CD8-positive, alpha-beta T cell (primary cell): ENCODE measurements at places on chromosomes 1 and 21.

GRCh38 chr1:200866521-200866920 lies 6.3 kb upstream of the GPR25 start:
- DNase-seq, result no peak

DNA sequence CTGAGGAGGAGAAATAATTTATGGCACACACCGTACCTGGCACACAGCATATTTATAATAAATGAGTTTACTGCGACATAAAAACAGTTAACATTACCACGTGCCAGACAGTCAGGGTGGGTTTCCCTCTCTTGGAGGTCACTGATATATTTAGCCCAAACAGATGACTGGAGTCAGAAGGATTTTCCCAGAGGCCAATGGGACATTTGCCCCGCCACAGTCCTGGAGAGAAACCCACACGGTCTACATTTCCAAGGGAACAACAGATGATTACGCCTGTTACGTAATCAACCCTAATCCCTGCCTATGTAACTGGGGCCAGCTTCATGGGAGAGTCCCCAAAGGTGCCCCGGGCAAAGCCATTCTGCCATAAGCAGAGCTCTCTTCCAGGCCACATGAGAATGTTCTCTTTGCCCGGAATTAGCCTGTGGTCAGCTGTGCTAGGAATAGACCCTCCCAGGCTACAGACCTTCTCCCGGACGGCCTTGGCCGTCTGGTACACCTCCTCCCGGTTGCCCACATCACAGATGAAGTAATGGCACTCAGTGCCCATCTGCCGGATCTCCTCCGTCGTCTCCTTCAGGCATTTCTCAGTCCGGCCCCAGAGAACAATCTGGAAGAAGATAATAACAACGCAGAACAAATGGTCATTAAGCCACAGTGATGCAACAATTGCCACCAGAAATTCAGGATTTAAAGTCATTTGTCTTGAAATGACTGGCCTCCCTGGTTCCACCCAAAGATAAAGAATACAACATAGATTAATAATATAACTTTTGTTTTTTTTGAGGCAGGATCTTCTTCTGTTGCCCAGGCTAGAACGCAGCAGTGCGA lies 37.7 kb downstream of the DHRS3 start:
- no peak for DNase-seq

DNA sequence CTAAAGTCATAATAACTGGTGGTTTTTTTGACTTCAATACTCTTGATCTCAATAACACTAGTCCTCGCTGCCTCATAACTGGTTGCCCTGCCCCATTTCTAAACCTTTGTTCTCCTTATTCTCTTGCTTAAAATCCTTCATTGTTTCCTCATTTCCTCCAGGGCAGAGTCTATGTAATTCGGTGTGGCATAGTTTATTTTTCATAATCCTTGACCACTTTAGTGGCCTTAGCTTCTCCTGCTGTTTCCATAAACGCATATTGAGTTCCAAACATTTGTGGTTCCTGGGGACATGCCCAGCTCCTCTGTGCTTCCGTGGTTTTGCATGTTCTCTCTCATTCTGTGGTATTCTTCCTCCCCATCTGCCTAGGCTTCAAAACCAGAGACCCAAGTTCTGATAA lies 19.0 kb upstream of the TLCD4 start:
- no peak for DNase-seq

DNA sequence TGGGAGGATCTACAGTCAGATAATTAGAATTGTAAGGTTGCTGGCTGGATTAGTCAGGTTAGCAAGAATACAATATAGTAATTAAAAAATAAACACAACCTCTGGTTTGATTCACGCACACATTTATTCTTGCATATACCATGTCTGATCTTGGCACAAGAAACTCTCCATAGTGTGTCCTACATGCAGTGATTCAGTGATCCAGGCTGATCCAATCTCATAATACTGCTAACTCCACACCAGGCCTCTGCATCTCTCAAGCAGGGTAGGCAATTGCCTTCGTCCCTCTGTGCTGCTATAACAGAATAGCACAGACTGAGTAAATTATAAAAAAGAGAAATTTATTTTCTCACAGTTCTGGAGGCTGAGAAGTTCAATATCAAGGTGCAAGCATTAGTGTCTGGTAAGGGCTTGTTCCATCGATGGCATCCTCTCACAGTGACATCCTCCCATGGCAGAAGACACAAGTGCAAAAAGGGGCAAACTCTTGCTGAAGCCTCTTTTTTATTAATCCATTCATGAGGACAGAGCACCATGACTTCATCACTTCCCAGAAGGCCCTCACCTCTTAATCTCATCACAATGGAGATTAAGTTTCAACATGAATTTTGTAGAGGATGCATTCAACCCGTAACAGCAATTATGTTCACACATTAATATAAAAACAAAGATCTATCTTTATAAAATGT lies 741.0 kb upstream of the NCAM2 start:
- DNase-seq, result no peak

- no peak for DNase-seq
Observed at GRCh38 chr1:18284805-18285537, 177.4 kb downstream of the IGSF21 start.

GRCh38 chr1:109979489-109980091 lies 5.0 kb upstream of the AHCYL1 start:
- DNase-seq, result no peak

DNA sequence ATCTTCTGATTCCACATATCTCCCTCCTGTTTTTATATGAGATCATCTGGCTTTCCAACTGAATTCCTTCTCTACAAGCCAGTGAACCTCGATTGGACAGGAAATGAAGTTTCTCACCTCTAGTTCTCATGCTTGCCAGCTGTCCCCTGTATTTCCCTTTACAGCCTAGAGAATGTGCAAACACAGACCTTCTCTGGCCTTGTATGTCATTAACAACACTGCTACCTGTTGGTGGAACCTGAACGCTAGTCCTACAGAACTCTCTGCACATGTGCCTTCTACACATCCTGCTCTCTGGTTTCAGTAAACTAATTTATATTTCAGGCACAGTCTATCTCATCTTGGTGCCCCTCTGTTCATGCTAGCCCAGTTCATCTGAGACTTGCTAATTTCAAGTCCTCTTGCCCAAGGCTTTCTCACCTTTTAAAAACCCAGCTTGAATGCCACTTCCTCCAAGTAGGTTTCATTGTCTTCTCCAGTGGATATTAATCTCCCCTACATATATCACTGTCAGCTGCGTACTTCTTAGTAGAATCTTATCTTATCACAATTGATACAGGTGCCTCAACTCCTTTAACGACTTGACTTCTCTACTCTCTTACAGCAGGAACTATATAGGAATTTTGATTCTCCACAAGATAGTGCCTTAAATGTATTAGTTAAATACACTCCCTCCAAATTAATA lies 549.9 kb downstream of the PLPP3 start:
- DNase-seq, result no peak

GRCh38 chr1:155254714-155255242 lies 505 bp downstream of the ENTREP3 start:
- DNase-seq, result no peak

DNA sequence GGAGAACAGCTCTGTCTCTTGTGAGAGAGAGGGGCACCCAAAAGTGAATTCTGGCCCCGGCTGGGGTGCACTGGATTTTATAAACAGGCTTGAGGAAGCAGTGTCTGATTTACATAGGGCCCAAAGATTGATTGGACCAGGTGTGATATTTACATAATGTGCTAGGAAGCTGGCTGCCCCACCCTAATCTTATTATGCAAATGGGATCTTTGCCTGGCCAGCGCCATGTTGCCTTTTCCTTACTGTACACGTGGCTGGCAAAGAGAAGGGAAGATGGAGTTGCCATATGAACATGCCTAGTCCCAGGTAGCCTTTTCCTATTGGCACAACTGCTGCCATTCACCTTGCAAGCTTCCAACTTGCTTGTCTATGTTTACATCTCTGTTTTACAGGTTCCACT lies 29.0 kb upstream of the CFHR4 start:
- no peak for DNase-seq

- no peak for DNase-seq
Observed at GRCh38 chr21:20108016-20108415, 890.2 kb upstream of the NCAM2 start.

GRCh38 chr1:14513111-14513510 lies 85.4 kb upstream of the KAZN start:
- no peak for DNase-seq

DNA sequence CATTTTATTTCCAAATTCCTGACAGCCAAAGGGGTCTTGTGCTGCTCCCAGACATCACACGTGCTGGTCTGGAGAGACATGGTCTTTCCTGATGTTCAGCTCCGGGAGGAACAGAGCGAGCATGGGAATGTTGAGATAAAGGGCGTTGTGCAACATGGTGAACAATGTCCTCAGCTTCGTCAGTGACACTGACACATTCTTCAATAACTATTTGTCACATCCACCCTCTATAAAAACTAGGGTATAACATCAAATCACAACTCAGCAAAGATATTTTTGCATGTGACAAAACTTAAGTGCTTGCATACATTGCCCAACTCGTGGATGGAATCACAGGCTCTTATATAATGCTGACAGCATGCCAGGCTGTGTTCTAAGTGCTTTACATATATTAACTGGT lies 42.4 kb upstream of the GRHL3 start:
- DNase-seq, result no peak

DNA sequence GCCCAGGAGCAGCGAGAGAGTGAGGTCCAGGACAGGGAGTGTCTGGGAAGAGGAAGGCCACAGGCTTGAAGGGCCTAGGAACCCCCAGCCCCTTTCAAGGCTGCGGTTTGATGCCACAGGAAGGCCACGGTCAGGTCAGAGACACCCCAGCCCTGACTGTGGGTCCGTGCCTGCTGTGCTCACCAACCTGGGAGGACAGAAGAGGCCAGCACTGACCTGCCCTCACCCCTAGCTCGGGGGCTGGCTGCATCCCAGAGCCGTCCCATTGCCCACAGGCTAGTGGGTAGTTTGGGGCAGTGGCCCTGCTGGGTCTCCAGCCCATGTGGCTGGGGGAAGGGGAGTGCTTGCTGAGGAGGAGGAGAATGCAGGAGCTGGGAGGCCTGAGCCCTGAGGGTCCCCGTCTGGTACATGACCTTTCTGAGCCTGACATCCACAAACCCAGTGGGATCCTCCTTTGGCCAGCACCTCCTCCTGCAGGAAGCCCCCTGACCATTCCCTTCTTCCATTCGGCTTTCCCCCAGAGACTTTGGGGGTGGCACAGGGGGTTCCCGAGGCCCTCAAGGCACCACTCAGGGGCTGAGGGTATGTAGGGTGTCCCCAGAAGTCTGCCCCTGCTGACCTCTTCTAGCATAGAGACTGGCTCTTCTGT lies 54.3 kb downstream of the WNT9A start:
- DNase-seq, result peak; percentile 1

- DNase-seq, result no peak
Observed at GRCh38 chr21:18622383-18622782, 218.8 kb upstream of the TMPRSS15 start.

GRCh38 chr1:14442669-14443068 lies 155.8 kb upstream of the KAZN start:
- no peak for DNase-seq

GRCh38 chr1:44030605-44031251 lies 534 bp downstream of the SLC6A9 start:
- DNase-seq, result peak; percentile 67

DNA sequence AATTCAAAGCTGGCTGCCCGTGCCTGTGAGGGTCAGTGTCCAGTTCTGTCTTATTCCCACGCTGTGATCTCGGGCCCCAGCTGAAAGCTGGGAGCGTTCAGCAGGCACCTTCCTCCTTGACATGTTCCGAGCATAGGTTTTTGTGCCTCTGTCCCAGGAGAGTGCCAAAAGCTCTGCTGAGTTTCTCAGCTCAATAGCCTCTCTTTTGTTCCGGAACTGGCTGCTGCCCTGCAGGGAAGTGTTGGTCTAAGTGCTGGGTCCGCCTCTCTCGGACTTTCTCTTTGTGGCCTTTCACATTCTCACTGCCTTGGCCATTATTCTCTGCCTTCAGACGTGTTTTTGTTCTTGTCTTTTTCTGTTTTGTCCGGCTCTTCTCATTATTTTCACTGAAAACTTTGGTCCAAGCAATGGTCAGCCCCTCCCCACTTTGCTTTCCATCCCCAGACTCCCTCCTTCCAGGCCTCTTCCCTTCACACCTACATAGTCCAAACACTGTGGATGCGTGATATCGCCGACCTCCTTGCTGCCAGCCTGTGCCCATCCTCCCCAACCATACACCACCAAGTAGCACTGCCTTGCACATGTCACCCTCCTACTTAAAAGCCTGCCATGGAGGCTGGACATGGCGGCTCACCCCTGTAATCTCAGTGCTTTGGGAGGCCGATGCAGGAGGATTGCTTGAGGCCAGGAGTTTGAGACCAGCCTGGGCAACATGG lies 233.8 kb downstream of the RHOU start:
- DNase-seq, result no peak

- no peak for DNase-seq
Observed at GRCh38 chr1:94927405-94928175, 680 bp upstream of the CNN3 start.

DNA sequence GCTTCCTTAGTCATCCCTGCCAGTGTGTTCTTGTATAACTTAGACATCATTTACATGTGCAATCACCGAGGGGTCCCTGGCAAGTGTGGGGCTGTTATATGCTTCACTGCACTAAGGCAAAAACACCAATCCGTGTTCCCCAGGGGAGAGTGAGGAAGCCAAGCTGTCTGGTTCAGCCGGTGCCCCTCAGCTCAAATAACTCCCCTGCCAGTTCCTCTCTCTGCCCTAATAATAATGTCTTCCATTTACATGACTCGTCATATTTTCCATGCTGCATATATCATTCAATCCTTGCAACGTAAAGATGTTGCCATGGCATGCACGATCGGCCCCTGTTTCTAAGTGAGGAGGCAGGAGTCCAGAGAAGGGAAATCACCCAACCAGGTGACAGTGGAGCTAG lies 24.4 kb upstream of the NDC1 start:
- no peak for DNase-seq

DNA sequence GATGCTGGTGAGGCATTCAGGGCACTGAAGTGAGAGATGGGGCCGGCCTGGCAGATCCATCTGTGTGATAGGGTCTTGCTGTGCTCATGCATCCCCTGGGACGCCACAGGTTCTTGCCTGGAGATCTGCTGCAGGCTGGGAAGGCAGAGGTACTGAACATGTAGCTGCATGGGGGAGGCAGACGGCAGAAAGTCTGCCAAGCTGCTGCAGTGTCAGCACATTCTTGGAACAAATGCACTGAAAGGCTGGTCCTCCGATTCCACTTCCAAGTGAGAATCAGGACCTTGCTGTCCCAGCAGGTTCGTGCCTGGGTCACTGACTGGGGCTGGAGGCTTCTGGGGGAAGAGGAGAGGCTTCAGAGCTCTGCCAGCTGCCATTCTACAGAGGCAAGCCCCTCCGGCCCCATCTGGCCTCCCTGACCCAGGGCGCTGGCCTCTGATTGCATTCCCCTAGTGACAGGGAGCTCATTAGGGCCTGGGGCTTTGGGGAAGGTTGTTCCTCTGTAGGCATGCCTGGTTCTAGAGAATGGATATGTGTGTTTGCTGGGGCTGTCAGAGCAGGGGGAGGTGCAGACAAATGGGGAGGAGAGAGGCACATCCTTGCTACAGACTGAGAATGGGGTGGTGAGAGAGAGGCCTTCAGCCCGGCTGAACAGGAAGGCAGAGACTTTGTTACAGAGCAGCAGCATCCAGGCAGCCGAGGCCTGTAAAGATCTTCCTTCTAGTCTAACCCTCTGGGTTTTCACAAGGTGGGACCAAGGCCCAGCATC lies 174.0 kb downstream of the TRABD2B start:
- DNase-seq, result no peak

- DNase-seq, result no peak
Observed at GRCh38 chr21:37845535-37845934, 70.7 kb downstream of the KCNJ6 start.

GRCh38 chr1:116325922-116326321 lies 47.1 kb upstream of the ATP1A1 start:
- DNase-seq, result no peak
